ENCODE measurements at places on chromosomes 5 and 9. TPM values are rescaled to one million over a fixed set of nuclear protein-coding genes. Genes with fewer than 3 reads are reported as not detected.

GRCh38 chr5:82664732-82665131, 386.6 kb upstream of the RPS23 start:
- no peak for ATAC-seq

DNA sequence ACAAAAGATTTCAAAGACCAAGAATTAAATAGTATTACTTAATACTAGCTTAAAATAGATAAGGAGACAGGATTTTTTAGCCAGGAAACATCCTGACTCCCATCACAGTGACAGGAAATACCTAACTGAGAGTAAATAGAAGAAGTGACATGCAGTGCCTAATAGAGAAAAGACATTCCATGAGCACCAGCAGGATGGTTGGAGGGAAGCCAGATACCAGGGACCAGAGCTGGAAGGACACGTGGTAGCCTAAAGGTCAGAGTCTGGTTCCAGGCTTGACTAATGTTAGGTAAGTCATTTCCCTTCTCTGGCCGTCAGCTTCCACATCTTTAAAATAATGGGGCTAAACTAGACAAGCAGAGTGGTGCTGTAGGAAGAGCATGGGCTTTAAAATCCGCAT, 41.6 kb downstream of the CDK5RAP2 start:
- no peak for ATAC-seq

DNA sequence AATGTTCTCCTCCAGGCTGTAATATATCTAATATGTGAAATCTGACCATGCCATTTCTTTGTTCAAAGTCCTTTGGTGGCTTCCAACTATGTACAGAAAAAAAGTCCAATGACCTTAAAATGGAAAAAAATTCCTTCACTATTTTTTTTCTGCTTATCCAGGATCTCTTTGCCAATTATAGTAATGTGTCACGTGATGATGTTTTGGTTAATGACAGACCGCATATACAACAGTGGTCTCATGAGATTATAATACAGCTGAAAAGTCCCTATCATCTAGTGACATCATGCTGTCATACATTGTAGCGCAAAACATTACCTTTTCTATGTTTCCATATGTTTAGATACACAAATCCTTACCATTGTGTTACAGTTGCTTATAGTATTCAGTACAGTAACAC, 477.6 kb downstream of the TMEM232 start:
- ATAC-seq: no peak

- ATAC-seq: peak; percentile 83
These were observed 9.7 kb downstream of the SH3TC2 start for GRCh38 chr5:149053072-149053695.

GRCh38 chr9:69313175-69313574, 11.8 kb upstream of the ENTREP1 start:
- no peak for ATAC-seq

GRCh38 chr9:3549225-3549624, 23.4 kb upstream of the RFX3 start:
- no peak for ATAC-seq

- ATAC-seq: no peak
These were observed 118.7 kb downstream of the NDUFS4 start for GRCh38 chr5:53678981-53679660.

The HMMR gene
- total RNA-seq: 9.8 TPM

GRCh38 chr5:20515606-20516005, 527.6 kb upstream of the CDH18 start:
- no peak for ATAC-seq

- ATAC-seq: peak; percentile 44
These were observed 173.5 kb downstream of the TRIM32 start for GRCh38 chr9:116860509-116861120.

The PFN3 gene
- not detected for total RNA-seq

DNA sequence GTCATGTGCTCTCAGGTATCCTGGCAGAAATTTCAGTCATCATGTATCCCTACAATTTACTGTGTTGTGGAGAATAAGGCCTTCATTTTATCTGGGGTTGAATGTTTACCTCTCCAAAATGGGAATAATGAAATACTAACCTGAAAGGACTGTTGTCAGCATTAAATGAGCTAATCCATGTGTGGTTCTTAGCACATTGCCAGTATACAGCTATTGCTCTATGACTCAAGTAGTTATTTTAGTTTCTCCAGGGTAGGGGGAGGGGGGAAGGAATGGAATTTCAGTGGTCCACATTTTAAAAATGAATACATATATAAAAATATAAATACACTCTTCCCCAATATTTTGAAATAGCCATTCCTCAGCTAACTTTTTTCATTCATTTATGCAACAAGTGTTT, 3.5 kb downstream of the PAM start:
- ATAC-seq: no peak

GRCh38 chr5:179800071-179800695, 6.4 kb downstream of the LTC4S start:
- no peak for ATAC-seq

DNA sequence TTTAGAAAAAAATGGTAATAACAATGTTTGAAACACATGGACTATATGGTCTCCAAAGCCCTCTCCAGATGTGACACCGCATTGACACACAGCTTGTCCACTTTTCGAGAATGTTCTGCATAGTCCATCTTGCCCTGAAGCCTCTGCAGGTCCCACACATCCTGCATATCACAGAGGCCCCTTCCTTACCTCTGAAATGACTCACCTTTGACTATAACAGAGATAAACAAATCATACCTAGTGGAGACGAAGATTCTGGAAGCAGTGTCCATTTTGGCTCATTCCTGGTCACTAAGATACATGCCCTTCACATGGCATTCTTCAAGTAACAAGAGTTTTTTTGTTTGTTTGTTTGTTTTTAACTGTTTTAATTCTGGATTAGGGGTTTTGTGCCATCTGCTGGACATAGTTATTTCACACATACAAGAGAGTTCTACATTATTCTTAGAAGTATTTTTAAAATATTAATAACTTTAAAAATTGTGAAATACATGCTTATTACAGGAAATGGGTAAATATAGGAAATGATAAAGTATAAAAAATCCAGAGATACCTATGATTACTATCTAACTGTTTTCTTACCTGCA, 5.1 kb downstream of the ARL14EPL start:
- no peak for ATAC-seq
